ENCODE measurements at places on chromosomes 3 and 15. TPM values are rescaled to one million over a fixed set of nuclear protein-coding genes. Genes with fewer than 3 reads are reported as not detected.

Gene VGLL3
- total RNA-seq: 20.8 TPM

Gene C3orf52
- 2.1 TPM for total RNA-seq

Gene CPNE9
- total RNA-seq: 3.8 TPM

Gene ECE2
- total RNA-seq: 2.0 TPM

Gene C3orf22
- not detected for total RNA-seq

Gene ZPLD1
- total RNA-seq: 1.9 TPM

Data from camera-type eye (tissue), 1 donor.